ENCODE measurements at places on chromosomes 4 and X.
A peak's percentile ranks its signal among the peaks of the same experiment; 100 is the strongest.

- no peak overlapping the region for H3K27ac ChIP-seq
- H3K4me3 ChIP-seq, result no peak overlapping the region
- H3K27me3 ChIP-seq, result no peaks in the 10 kb centered on the region
- H3K36me3 ChIP-seq, result no peaks in the 10 kb centered on the region
- DNase-seq, result no peak
These were observed 364.2 kb upstream of the GALNTL6 start for GRCh38 chr4:171448919-171449481.

DNA sequence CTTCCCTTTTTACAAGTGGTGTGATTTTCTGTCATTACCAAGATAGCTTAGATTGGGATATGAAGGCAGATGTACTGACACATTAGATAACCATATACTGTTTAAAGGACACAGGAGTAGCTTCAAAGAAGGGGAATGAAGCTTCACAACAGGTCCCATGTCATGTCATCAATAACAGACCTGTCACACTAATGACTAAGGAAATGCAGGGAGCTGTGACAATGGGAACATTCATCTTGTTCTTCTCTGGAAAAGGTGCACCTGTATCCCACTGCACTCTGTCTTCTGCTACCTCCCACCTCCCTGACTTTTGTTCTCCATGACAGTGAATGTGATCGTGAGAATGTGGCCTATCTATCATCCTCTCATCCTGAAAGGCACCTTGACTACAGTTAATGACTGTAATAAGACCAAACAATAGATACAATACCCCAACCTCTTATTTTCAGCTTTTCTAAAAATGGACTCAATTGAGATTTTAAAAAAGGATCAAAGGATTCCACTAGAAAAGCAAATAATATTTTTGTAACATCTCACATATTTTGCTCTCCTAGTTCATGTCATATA lies 472.5 kb downstream of the STPG2 start:
- H3K36me3 ChIP-seq, result no peaks in the 10 kb centered on the region
- H3K27me3 ChIP-seq, result no peaks in the 10 kb centered on the region
- no peak for DNase-seq
- H3K4me1 ChIP-seq, result no peaks in the 10 kb centered on the region

DNA sequence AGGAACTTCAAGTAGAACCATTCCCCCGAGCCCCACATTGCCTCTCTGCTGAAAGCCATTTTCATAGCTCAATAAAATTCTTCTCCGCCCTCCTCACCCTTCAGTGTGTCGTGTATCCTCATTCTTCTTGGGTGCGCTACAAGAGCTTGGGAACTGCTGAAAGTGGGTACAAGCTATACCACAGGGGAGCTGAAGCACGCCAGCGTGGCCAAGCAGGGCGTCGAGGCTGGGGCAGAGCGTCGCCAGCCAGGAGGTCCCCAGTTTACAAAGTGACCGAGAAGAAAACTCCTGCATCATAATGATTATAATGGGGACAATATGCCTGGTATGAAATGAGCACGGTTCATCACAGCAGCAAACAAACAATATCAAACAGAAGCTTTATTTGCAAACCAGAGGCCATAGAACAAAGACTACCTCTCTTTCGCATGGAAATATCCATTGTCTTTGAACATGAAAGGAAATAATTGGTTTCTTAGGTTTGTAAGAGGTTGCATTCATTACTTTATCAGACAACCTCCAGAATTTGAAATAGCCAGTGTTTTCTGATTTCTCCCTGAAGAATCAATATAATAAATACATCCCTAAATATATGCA lies 34.3 kb downstream of the RELL1 start:
- H3K27ac ChIP-seq, result no peak overlapping the region
- H3K27me3 ChIP-seq, result no peaks in the 10 kb centered on the region
- DNase-seq, result no peak
- no peak overlapping the region for H3K4me3 ChIP-seq
- H3K4me1 ChIP-seq, result peaks cover 35% of the 10 kb centered on the region

DNA sequence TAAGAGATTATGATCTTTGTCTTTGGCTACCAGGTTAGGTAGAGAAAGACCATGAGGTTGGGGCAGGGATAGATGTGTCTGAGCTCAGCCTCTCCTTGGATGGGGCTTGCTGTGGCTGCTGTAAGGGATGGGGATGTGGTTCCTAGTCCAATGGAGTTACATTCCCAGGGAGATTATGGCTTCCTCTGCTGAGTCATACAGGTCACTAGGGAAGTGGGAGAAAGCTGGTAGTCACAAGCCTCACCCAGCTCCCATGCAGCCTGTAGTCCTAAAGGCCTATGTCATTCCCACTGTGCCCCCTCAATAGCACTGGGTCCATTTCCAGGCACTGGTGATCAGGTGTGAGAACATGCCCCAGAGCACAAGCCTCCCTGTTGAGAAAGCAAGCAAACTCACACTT lies 70.6 kb upstream of the CENPE start:
- H3K4me1 ChIP-seq, result no peaks in the 10 kb centered on the region
- no peak overlapping the region for H3K27ac ChIP-seq
- DNase-seq, result no peak
- H3K27me3 ChIP-seq, result peaks cover 28% of the 10 kb centered on the region
- no peak overlapping the region for H3K4me3 ChIP-seq

DNA sequence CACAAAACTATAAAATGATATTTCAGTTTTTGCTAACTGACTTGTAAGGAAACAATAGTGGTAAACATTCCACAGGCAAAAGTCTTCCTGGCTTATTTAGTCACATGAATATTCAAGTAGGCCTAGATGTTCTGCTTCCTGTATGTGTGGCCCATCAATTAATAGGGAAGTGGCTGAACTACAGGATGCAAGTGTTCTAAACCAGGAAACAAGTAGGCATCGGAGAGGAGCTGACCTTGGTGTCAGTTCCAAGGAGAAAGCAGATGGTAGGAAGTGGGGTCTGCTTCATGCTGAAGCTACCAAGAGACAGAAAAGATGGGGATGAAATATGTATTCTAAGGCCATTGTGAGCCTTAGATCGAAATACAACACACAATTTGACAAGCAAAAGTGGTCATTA lies 149.7 kb downstream of the ANTXR2 start:
- no peak overlapping the region for H3K27ac ChIP-seq

GRCh38 chr4:54942721-54943120 lies 182.7 kb downstream of the KDR start:
- peak overlapping the region; percentile 70 for H3K27ac ChIP-seq
- H3K27me3 ChIP-seq, result no peaks in the 10 kb centered on the region
- peak overlapping the region; percentile 44 for H3K4me3 ChIP-seq
- H3K4me1 ChIP-seq, result peaks cover 40% of the 10 kb centered on the region

Measured in activated T-cell treated with anti-CD3 and anti-CD28 coated beads, Interleukin-2, amount 50 U/mL, for 24 hours (primary cell).